ENCODE measurements at places on chromosomes 2 and 18.

- no peak for DNase-seq
Observed at GRCh38 chr2:14712111-14712510, 79.6 kb downstream of the LRATD1 start.

DNA sequence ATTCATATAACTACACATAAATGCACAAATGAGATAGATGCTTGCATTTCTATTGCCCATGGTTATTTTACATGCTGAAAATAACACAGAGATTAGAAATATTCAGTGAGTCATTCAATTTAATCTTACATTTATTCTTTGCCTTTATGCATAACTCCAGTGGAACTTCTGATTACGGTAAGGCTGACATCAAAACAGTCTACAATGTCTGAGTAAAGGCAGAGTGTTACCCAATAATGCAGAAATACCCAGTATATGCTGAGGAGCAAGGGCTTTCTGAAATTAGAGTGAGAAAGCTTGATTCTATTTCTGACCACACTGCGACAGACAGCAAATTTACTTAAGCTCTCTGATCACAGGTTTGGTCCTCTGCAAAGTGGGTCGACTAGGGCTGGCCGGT is 9.2 kb downstream of the NMI start:
- DNase-seq: no peak

DNA sequence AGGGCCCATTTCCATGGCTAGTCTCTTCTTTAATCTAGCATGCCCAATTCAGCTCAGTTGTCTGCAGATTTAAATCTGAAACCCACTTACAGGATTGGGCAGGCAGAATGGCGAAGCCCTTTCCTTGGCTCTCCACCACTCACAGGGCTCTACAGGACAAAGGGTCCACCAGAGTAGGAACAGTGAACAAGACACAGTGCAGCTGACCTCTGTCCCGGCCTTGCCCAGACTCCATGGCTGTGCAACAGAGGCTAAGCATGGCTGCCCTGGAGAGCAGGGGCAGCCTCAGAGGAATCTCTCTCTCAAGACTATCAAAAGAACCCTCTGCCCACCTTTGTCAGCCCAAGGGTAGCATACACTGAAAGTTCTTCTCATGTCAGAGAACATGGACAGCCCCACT is 9.7 kb upstream of the ATP6V1B1 start:
- no peak for DNase-seq

DNA sequence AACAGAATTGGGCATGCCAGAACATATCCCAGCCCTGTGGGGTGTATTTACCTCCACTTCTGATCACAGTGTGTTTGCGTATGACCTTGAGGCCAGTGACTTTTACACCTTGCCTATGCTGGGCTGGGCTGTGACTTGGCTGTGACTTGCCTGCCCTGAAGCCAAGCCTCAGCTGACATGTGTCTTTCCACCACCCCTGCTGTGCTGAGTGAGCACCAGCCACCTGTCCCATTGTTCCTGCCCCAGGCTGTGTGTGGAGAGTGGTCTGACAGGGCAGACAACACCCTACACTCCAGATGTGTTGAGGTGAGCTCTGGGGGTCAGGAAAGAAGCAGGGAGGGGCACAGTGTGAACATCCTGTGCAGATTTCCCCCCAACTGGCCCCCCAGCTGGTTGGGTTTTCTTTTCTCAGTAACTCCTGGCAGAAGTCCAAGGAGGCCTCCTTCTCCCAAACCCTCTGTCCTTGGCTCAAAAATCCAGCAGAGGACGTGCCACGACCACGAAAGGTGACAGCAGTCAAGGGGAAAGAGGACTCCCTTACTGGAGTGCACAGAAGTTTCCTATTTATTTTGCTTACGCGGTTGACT is 5.1 kb upstream of the STEAP3 start:
- peak; percentile 69 for DNase-seq

DNA sequence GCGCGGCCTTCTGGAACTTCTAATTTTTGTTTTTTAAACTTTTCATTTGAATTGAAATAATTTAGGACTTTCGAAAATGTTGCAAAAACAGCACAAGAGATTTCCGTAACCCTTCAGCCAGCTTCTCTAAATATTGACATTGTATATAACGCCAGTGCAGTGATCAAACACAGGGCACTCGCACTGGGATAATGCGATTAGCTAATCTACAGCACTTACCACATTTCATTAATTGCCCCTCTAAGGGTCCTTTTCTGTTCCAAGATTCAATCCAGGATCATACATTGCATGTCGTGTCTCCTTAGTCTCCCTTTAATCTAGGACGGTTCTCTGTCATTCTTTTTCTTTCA is 343 bp upstream of the CD302 start:
- no peak for DNase-seq
